GM13977 (cell line): ENCODE measurements at places on chromosomes 11 and 22.

DNA sequence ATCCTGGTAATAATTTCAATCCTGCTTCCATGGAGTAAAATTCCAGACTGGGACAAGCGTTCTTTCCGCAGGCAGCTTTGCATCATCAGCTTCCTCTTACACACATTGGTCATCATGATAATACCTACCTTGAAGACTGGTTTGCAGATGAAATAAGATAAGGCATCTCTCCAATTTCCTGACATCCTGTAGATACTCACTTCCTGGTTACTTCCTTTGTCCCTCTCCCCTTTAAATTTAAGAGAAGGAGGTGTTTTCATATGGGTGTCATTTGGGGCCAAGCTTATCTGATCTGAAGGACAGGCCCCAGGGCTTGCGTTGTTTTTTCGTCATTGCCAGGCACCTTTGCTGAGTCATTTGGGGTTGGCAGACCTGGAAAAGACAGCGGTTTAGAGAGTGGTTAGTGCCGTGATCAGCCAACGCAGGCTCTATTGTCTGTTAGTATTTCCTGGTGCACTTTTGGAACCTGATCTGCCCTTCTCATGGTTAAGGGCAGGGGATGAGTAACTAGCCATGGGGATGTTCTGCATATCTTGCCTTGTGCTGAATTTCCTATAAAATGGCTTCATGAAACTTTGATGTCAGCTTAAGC, 24.1 kb downstream of the GRAMD1B start:
- DNase-seq, result no peak

GRCh38 chr11:32385998-32386397, 49.3 kb downstream of the WT1 start:
- DNase-seq, result no peak

- DNase-seq, result no peak
Observed at GRCh38 chr11:116193321-116194131, 579.3 kb downstream of the BUD13 start.

GRCh38 chr22:46289244-46289891, 7.3 kb upstream of the GTSE1 start:
- no peak for DNase-seq

- DNase-seq, result peak; percentile 77
Observed at GRCh38 chr11:76807206-76807875, 24.2 kb downstream of the TSKU start.

DNA sequence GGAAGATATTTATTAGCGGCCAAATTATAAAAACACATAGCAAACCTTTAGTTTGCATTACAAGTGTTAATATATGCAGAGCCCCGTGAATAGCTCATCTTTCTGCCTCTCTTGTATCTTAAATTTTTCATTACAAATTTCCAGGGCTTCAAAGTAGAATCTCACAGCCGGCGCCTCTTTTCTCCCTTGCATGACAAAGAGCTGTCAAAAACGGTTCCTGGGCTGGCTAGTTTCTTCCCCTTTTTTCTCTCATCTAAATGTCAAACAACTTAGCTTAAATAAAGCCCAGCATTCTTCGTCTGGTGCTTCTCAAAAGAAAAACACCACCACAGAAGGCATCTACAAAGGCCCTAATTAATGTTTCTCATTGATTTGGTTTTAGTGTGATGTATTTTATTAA, 253.0 kb downstream of the INSC start:
- DNase-seq, result no peak

GRCh38 chr22:19957445-19957844, 15.8 kb upstream of the TXNRD2 start:
- DNase-seq, result no peak

DNA sequence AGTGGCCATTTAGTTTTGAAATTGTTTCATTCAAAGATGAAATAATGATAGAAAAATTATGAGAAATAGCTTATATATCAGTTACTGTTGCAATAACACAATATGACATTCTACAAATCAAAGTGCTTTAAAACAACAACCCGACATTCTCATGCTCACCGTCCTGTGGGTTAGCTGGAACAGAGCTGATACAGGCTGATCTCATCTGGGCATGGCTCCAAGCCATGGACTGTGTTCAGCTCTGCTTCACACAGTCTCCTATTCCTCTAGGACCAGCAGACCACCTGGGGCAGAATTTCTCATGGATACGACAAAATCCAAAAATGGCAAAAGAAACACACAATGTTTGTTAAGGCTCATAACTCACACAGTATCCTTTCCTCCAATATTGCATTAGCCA, 178.6 kb downstream of the CNTN5 start:
- DNase-seq, result no peak

DNA sequence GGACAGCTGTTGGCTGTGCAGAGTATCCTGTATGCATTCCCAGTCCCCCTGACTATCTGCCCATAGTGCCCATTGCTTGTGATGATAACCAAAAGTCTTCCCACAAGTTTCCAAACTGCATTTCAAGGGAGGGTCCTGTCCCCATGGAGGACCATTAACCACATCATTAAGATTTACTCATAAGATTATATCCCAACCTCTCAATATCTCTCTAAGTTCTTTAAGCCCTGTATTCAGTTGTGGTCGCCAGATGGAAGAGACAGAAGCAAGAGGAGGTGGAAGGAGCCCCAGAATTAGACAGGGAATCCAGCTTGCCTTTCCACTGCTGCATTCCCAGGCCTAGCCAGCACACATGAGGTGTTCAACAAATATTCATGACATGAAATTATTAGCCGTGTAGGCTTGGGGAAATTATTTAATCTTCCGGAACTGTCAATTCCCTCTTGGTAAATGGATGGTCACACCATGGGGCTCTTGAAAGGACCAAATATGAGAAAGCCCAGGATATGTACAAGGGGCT, 42.6 kb upstream of the TIMP3 start:
- DNase-seq, result no peak

GRCh38 chr11:45149483-45150056, 3.1 kb downstream of the PRDM11 start:
- no peak for DNase-seq

- no peak for DNase-seq
Observed at GRCh38 chr11:26742966-26743365, 21.1 kb upstream of the SLC5A12 start.

- no peak for DNase-seq
Observed at GRCh38 chr11:14953904-14954303, 18.2 kb downstream of the CALCA start.

- DNase-seq, result no peak
Observed at GRCh38 chr22:45200860-45201511, 37.3 kb downstream of the NUP50 start.

DNA sequence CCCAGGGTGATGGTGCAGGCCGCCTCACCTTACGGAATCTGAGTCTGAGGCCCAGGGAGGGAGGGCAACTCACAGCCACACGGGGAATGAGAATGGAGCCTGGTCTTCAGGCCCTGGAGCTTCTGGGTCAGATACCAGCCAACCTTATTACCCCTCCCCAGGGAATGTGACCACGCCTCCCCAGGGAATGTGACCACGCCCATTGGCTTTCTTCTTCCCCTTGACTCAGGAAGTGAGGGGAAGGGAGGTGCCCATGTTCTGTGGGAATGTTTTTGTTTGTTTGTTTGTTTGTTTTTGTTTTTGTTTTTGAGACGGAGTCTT, 57.5 kb upstream of the RBFOX2 start:
- DNase-seq, result no peak

GRCh38 chr22:36838119-36839030, 21.5 kb upstream of the PVALB start:
- DNase-seq, result no peak

GRCh38 chr11:114914231-114915005, 236.1 kb downstream of the NXPE2 start:
- DNase-seq, result no peak

GRCh38 chr11:2295971-2296912, 5.5 kb downstream of the C11orf21 start:
- DNase-seq, result no peak

DNA sequence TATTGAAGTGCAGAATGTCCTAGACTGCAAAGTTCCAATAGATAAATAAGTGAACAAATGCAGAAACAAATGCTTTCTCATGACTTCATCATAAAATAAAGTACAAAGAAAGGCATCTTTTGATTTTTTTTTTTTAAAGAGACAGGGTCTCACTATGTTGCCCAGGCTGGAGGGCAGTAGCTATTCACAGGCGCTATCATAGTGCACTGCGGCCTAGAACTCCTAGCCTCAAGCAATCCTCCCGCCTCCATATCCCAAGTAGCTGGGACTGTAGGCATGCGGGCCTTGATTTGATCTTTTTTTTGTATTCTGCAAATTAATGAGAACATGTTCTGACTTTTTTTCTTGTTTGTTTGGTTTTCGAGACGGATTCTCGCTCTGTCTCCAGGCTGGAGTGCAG, 2.4 kb downstream of the ARCN1 start:
- DNase-seq, result no peak

DNA sequence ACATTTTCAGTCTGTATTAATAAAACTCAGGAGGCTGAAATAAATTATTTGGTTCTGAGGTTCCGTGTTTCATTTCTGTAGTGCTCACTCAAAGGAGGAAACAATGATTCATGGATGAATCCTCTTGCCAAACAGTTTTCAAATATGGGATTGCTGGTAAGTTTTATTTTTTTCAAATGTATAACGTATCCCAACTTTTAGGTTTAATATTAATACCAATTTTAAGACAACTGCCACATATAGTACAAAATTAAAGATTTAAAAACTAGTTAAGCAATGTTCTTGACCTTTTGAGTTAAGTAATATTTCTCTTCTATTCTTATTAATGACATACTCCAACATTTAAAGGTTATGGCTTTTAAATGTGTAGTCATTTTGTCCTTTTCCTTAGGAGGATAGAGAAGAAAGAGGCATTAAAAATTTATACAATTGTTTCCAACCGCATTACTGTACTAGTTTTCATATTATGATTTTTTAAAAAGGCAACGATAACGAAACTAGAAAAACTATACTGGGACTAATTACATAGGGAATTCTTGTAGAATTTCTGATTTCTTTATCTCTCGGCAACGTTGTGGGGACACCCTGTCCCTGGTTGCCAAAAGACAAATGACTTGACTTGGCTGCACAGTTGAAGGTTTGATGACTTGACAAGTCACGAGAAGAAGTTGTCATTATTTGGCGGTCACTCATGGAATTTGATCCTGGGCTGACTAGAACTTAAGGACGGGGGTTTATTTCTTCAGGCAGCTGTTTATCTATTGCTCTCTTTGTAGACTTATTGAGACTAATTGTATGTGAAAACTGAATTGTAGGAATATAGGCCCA, 69.1 kb upstream of the ADSL start:
- no peak for DNase-seq

DNA sequence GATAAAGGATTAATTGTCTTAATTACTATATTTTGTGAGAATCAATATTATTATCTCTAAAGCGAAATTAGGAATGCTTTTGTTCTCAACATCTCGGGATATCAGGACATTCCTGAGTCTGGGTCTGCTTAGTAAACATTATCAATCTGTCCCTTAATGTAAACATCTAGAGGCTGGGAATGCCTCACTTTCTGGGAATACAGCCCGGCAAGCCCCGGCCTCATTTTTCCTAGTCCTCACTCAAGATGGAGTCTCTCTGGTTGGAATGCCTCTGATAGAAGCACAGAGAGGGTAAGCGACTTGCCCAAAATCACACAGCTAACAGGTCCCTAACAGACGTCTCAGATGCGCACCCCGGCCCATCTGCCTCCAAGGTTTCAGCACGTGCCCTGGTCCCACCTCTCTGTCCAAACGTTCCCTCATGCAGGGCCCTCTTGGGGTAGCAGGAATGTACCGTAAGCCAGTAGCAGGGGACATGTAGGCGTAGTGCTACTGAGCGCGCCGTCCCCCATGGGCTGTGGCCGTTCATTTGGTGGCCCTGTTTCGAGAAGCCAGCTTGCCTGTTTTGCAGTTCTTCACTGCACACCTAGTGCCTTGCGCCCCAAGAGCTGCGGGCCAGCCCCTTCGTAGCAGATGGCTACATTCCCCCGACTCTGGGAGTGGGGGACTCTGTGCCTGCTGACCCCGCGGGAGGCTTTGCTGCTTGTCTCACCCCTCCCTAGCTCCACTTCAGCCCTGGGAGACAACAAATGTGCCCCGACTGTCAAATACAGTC, 62.2 kb upstream of the FADD start:
- DNase-seq, result no peak

- DNase-seq, result no peak
Observed at GRCh38 chr11:92199991-92200390, 24.6 kb upstream of the FAT3 start.

- no peak for DNase-seq
Observed at GRCh38 chr22:26045051-26045450, 124.2 kb upstream of the SEZ6L start.

- DNase-seq, result no peak
Observed at GRCh38 chr11:68020575-68020974, 9.9 kb upstream of the NDUFS8 start.
